ENCODE measurements at places on chromosomes 7 and 10.

- peak; percentile 64 for DNase-seq
Measured at GRCh38 chr7:142632271-142633134, 116.8 kb upstream of the PRSS1 start.

DNA sequence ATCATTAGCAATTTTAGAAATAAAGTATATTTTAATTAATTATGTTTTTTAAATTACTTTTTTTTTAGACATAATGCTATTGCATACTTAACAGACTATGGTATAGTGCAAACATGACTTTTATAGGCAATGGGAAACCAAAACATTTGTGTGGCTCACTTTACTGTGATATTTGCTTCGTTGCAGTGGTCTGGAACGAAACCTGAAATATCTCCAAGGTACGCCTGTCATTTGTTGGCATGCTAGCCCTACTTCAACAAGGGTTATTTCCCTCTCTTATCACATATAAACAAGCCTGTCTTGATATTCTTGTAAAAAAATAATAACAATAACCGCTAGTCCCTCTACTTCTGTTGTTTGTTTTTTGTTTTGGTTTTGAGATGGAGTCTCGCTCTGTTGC, 74.2 kb downstream of the TYW1B start:
- DNase-seq = no peak

GRCh38 chr10:93425861-93426260, 56.3 kb downstream of the MYOF start:
- DNase-seq = no peak

DNA sequence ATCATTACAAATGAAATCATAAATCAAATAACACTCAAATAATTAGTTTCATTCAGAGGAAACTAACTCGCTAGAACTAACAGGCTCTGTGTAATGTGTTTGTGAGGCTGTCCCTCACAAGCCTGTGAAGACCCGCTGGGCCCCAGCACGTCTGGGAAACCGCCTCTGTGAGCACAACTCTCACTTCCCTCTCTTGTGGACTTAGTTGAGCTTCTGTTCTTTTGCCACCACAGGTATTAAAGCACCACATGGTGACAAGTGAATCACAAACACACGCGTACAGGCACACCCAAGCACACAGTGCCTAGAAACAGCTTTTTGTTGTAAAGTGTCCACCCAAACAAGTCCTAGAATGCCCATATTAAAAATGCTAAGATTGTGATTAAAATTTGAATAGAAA, 51.0 kb downstream of the ZNF777 start:
- no peak for DNase-seq

- no peak for DNase-seq
Measured at GRCh38 chr10:94358480-94358879, 4.3 kb downstream of the NOC3L start.

DNA sequence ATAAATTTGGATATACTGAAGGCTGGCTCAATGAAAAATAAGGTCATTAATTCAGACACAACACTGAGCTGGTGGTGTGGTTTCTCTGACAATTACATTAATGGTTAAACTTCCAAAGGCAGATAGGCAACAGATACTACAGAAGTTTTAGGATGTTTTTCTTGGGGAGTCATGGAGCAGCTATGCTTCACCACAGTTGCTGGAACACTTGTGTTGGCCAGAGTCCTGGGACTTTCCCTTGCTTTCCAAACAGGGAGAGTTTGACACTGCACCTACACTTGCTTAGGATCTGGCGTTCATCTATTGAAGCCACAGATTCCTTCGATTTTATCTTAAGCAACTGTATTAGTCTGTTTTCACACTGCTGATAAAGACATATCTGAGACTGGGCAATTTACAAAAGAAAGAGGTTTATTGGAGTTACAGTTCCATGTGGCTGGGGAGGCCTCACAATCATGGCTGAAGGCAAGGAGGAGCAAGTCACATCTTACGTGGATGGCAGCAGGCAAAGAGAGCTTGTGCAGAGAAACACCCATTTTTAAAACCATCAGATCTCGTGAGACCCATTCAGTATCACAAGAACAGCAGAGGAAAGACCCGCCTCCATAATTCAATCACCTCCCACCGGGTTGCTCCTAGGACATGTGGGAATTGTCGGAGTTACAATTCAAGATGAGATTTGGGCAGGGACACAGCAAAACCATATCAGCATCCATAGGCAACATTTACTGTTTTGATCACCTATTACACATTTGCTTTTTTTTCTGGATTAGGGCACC, 27.8 kb upstream of the TMEM178B start:
- DNase-seq = no peak

DNA sequence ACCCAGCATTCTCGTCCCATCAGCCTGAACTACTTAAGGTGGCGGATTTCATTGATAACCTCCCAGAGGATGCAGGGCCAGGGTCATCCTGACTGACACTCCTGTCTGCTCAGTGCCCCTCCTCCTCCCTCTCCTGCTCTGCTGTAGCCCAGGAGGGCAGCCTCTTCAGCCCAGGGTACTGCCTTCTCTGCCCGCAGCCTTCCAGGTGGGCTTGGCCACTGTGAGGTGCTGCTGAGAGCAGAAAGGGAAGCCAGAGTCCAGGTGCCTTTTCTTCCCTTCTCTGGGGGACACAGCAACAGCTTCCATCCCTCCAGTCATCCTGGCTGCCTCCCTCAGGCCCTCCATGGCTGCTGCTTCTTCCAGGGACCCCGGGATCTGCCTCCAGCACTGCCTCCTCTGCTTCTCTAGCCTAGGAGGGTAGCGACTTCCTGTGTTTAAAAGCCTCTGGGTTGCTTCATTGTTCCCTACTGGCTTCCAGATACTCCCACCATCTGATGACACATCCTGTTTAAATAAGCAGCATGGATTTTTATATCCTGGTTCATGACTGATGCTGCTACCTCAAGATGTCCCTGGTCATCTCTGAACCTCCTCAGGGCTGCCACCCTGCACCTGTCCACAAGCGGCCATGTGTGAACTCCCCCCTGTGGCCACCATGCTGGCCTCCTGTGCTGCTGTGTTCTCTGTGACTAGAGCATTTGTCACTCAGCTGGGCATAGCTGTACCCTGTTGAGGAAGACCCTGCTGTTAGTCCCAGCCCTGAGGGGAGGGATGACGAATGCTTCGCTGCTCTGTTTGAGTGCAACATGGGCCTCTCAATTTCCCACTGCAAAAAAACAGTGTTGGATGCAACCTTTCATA, 55.8 kb downstream of the AKR1C4 start:
- no peak for DNase-seq

DNA sequence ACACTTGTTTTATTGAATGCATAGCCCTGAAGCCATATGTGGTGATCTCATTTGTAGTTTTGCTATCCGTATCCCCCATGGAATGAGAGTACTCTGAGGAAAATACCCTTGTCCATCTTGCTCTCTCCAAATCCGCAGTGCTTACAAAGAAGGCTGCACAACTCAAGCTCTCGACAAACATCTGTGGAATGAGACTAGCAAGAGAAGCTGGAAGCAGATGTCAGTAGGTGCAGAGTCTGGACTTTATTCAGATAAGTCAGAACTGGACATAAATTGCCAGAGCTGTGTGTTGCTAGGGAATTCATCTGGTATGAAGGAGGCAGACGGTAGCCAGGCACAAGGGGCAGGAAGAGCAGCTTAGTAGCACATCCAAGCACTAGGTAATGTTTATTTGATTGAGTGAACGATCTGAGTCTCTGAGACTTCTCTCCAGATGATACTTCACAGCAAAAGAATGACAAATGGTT, 1046.2 kb downstream of the XPNPEP1 start:
- no peak for DNase-seq

DNA sequence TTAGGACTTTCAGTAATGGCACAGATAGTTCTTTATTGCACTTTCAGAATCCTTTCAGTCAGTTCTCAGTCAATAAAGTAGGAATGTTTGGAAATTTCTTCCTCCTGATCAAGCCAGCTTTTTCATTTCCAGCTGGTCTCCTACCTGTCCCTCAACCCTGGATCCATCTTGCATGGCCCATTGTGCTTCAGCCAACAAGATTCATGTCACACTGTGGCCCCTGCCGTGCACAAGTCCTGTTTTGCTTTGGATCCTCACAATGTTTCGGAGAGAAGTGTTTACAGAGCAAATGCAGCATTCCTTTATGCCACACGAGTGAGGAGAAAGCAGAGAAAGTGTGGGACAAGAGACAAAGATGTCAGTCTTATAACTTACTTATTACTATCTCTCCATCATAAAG, 1694.7 kb upstream of the LRRTM3 start:
- DNase-seq = no peak

- no peak for DNase-seq
Measured at GRCh38 chr10:74255214-74255613, 104.2 kb downstream of the ADK start.

- no peak for DNase-seq
Measured at GRCh38 chr7:132377703-132378584, 198.3 kb downstream of the PLXNA4 start.

GRCh38 chr10:24425151-24425550, 216.2 kb downstream of the KIAA1217 start:
- no peak for DNase-seq

DNA sequence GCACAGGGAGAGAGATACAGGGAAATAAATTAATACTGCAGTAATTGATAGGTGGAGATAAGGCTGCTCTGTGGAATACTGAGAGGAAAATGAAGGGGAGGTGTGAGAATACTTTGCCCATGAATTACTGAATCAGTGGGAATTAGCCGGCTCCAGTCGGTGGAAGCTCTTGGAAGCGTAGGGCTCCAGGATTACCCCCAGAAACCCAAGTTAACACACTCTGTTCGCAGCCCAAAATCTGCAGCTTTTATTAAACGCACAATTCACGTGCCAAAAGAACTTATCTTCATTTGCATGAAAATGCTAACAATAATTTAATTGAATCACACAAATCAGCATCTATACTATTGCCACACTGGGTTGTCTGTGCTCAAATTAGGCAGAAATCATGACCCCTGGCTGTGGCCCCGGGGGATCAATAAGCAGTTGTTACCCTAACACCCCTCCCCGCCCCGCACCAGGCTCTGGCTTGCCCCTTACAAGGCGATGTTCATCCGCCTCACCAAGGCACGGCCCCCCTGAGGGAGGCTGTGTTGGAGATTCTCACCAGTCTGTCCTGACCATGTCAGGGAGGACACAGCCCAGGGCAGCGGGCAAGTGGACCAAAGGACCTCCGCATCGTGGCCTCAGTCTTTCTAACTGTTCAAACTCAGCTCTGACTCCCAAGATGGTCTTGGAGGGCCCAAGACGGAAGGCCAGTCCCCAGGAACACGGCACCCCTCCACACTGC, 48.4 kb upstream of the MGMT start:
- no peak for DNase-seq

DNA sequence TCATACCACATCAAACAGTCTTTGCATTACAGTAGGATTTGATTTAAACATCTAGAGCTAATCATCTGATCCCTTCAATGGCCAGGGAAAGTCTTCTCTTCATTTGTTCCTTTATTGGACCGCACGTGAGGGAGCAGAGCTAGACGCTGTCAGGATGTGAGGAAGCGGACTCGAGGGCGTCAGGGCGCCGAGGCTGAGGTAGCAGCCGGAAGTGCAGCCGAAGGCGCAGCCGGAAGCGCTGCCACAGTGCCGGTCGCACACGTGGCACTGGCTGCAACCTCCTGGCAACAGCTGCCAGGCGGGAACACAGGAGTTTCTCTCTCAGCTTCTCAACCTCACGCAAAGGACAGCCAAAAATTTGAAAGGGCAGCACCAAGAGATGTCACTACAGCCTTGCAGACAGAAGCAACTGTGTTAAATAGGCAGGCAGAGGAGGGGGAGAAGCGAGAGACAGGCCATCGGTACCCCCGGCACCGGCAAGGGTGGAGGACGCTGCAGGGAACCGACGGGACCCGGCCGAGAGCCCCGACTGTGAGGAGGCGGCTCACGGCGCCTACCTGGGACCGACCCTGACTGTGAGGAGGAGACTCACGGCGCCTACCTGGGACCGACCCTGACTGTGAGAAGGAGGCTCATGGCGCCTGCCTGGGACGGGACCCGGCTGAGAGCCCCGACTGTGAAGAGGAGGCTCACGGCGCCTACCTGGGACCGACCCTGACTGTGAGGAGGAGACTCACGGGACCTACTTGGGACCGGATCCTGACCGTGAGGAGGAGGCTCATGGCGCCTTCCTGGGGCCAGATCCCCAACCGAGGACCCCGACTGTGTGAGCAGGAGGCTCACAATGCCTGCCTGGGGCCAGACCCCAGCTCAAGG, 32.3 kb downstream of the VIPR2 start:
- no peak for DNase-seq

GRCh38 chr7:155378959-155379871, 78.7 kb upstream of the EN2 start:
- DNase-seq = no peak

GRCh38 chr10:27646604-27647175, 98.9 kb downstream of the MKX start:
- DNase-seq = no peak

- DNase-seq = no peak
Measured at GRCh38 chr10:79050896-79051555, 17.7 kb upstream of the ZMIZ1 start.

GRCh38 chr10:71659111-71659634, 60.4 kb downstream of the C10orf105 start:
- no peak for DNase-seq

DNA sequence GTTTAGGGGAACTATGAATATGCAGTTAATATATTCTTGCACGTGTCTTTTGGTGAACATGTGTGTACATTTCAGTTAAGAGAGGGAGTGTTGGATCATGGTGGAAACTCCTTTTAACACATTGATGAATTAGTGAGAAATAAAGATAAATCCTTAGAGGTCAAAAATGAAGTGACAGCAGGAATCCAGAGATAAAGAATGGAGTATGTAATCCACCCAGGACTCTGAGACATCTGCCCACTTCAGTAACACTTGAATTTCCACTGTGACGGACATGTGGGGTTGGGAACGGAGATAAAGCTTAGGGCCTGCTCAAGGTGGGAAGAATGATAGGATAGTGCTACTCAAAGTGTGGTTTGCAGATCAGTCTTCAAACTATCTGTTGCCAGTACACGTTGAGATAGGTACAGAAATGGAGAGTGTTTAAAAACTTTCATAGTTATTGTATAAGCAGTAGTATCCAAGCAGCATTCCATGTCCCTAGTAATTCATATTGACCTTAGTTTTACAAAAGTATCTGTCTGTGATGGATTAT, 6.6 kb upstream of the RELN start:
- no peak for DNase-seq

Data from cerebellar nuclear complex (tissue), 1 donor.